ENCODE measurements at places on chromosomes 7 and 10. TPM values are rescaled to one million over a fixed set of nuclear protein-coding genes. Genes with fewer than 3 reads are reported as not detected.

Gene BLNK
- total RNA-seq = 11.2 TPM

Gene URGCP
- 26.1 TPM for total RNA-seq

Gene BAIAP2L1
- total RNA-seq = 21.1 TPM

Gene TMEM176B
- total RNA-seq = 69.4 TPM

Gene PIK3CG
- 14.9 TPM for total RNA-seq

Gene ZNF488
- total RNA-seq = 0.38 TPM

DNA sequence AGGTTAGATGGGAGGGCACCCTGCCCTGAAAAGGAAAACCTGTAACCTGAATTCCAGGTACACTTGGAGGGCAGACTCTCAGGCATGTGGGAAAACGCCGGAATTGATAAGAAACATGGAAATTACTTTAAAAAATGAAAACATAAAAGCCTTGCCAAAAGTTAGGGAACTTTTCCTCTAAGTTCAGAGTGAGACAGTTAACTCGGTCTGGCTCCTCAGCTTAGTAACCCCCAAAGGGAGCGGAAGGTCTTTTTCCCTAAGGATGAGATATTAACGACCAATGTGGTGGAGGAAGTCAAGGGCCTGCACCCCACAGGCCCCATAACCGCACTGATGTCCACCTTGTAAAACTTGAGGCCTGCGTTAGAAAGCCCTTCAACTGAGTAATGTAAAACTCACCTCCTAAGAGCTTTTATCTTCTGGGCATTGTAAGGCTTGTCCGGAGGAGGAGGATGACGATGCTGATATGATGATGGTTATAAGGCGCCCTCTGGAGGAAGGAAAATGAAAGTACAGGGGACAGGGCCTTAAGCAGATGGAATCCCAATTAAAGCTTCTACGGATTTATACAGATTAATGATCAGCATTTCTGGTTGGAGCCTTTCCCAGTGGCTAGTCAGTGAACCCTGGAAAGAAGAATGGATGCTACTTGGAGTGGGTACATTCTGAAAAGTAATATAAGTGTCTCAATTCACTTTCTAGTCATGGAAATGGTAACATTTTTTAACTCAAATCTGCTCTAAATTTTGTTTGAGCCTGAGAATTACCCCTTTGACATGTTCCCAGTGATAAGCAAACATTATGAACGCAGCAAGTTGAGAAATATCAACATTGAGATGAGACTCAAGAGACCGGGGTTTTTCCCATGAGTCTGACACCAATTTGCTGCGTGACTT, 694 bp downstream of the COL1A2 start:
- H3K36me3 ChIP-seq = peaks cover 5% of the 10 kb centered on the region
- no peak for DNase-seq
- H3K4me1 ChIP-seq = no peaks in the 10 kb centered on the region
- H3K4me3 ChIP-seq = peak overlapping the region; percentile 57
- H3K27me3 ChIP-seq = no peaks in the 10 kb centered on the region

GRCh38 chr7:12729112-12729511, 41.7 kb downstream of the ARL4A start:
- peak; percentile 67 for DNase-seq
- H3K27ac ChIP-seq = no peak overlapping the region
- H3K36me3 ChIP-seq = no peaks in the 10 kb centered on the region
- H3K4me1 ChIP-seq = peaks cover 15% of the 10 kb centered on the region
- no peaks in the 10 kb centered on the region for H3K27me3 ChIP-seq
- H3K4me3 ChIP-seq = no peak overlapping the region

- no peak overlapping the region for H3K27ac ChIP-seq
- no peak for DNase-seq
- peaks cover 23% of the 10 kb centered on the region for H3K4me1 ChIP-seq
- no peaks in the 10 kb centered on the region for H3K27me3 ChIP-seq
Measured at GRCh38 chr10:109889867-109890266, 33.4 kb downstream of the XPNPEP1 start.

DNA sequence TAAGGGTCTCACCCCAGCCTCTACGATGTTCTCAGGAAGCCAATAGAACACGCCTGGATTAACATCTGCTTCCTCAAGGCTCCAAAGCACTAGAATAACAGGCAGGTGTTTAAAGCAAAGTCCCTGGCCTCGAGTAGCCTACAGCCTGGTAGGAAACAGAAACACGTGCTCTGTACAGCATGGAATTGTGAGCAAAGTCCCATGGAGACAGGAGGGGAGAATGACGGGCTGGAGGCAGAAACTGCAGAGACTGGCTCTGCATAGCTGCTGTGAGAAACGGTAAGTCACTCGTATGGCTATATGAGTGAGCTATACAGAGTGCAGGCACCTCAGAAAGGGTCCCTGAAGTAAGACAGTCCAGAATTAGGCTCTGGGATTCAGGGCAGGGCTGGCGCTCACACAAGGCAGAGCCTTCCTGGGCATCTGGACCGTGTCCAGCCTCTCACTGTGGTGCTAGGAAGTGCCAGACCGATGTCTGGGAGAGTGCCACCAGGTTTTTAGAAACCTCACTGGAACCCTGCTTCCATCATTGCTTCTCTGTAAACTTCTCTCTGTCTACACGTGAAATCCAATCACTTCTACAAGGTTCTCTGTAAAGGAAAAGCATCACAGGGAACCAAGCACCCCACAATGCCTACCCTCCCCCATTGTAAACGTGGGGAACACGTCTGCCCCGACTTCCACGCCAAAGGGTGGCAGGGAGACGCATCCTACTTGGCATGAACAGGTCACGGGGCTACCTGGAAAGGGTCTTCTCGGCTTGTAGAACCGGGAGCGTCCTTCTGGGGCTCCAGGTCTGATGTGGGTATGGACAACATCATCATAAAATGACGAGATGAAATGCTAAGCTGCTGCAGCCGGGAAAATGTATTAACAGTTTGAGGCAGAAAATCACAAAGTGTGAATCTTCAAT, 38.8 kb upstream of the SHH start:
- no peak overlapping the region for H3K27ac ChIP-seq
- H3K36me3 ChIP-seq = no peaks in the 10 kb centered on the region
- DNase-seq = no peak
- no peaks in the 10 kb centered on the region for H3K27me3 ChIP-seq
- H3K4me3 ChIP-seq = no peak overlapping the region

GRCh38 chr10:89813546-89813945, 112.2 kb downstream of the KIF20B start:
- H3K4me1 ChIP-seq = no peaks in the 10 kb centered on the region
- no peaks in the 10 kb centered on the region for H3K27me3 ChIP-seq
- H3K27ac ChIP-seq = no peak overlapping the region
- H3K36me3 ChIP-seq = no peaks in the 10 kb centered on the region
- DNase-seq = no peak
- no peak overlapping the region for H3K4me3 ChIP-seq

DNA sequence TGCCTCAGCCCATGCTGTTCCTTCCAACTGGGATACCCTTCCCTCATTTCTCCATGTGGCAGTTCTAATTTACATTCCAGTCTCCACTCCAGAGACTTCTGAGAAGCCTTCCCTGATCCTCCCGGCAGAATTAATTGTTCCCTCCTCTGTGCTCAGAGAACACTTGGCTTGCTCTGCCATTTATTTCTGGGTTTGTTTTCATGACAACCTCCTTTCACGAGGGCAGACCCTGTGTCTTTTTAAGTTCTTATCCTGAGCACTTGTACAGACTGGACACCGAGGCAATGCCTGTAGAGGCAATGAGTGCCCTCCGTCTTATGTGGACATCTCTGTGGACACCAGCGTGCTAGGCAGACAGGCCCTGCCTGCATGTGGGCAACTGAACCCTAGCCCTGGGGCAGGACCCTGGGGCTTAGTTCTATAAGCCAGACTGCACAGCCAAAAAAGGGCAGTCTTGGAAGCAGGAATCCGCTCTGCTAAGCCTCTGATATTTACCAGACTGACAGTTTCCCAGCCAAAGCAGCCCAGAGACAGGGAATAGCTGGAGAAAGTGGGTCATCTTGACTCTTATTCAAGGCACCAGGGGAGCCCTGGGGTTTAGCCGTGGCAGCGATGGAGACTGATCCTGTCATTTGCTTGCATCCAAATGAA, 474.0 kb downstream of the RPS24 start:
- DNase-seq = no peak
- peaks cover 25% of the 10 kb centered on the region for H3K4me1 ChIP-seq
- peak overlapping the region; percentile 41 for H3K27ac ChIP-seq

- H3K27me3 ChIP-seq = no peaks in the 10 kb centered on the region
- H3K4me3 ChIP-seq = no peak overlapping the region
- no peak overlapping the region for H3K27ac ChIP-seq
Measured at GRCh38 chr7:36711256-36711655, 13.0 kb downstream of the AOAH start.

- no peak for DNase-seq
- no peak overlapping the region for H3K4me3 ChIP-seq
- no peaks in the 10 kb centered on the region for H3K27me3 ChIP-seq
- peak overlapping the region; percentile 0 for H3K27ac ChIP-seq
- peaks cover 12% of the 10 kb centered on the region for H3K4me1 ChIP-seq
Measured at GRCh38 chr10:61786728-61787127, 114.8 kb upstream of the ARID5B start.

GRCh38 chr10:31374146-31374696, 55.2 kb downstream of the ZEB1 start:
- no peak for DNase-seq
- H3K36me3 ChIP-seq = no peaks in the 10 kb centered on the region
- peaks cover 6% of the 10 kb centered on the region for H3K4me1 ChIP-seq
- H3K4me3 ChIP-seq = no peak overlapping the region

GRCh38 chr10:79331226-79331625, 16.0 kb upstream of the PPIF start:
- DNase-seq = peak; percentile 21
- no peaks in the 10 kb centered on the region for H3K4me1 ChIP-seq
- H3K36me3 ChIP-seq = no peaks in the 10 kb centered on the region
- no peak overlapping the region for H3K27ac ChIP-seq
- H3K27me3 ChIP-seq = no peaks in the 10 kb centered on the region

DNA sequence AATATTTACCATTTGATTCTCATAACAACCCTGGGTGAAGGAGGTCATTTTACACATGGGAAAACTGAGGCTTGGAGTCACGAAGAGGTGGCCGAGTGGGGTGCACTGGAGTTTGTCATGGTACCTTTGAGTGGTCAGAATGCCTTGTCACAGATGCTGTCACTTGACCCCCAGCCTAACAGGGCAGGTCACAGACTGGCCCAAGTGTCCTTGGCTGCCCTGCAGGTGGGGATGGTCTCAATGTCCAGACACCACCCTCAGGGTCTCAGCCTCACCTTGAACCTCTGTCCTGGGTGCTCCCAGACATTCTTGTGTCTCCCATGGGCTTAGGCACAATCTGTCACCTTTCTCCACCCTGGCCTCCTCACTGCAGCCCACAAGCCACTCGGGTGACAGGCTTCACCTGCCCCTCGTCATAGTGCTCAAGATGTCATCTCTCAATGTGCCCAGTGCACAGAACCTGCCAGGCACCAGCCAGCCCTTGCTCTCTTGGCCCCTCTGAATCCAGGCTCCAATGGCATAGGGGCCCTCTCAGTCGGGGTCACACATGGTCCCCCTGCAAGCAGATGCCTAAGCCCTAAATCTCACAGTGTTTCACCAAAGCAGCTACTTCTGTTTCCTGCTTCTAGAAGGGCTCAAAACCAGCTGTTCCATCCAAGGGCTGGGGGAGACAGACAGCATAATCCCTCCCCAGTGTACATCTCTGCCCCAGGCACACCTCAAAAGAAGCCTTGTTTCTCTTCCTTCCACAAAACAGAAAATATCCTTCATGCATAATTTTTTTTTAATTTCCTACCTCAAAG, 76.8 kb upstream of the NANOS1 start:
- H3K27me3 ChIP-seq = no peaks in the 10 kb centered on the region
- H3K4me3 ChIP-seq = no peak overlapping the region
- no peaks in the 10 kb centered on the region for H3K4me1 ChIP-seq
- DNase-seq = no peak

DNA sequence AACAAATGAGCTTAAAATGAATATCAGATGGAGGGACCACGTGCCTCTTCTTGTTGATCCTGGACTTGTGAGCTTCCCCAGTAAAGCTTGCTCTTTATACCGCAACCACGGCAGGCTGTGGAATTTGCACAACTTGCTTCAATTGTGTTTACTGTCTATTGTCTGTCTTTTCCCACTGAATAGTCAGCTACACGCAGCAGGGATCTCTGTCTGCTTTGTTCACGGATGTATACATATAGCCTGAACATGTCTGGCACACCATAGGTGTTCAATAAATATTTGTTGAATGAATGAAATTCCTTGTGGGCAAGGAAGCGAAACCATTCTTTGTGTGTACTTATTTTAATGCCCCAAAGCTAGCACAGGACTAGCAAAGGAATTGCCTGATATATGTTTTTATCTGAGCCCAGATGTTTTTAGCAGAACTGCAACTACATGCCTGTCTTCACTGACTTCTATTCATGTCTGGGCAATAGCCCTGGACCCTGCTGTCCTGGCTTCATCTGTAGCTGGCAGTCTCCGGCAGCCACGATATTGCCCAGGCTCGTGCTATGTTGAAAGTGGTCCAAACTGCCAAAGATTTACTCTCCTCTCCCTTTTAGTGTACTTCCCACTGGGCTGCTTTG, 29.9 kb upstream of the IFRD1 start:
- H3K36me3 ChIP-seq = no peaks in the 10 kb centered on the region
- peaks cover 11% of the 10 kb centered on the region for H3K4me1 ChIP-seq
- no peaks in the 10 kb centered on the region for H3K27me3 ChIP-seq

DNA sequence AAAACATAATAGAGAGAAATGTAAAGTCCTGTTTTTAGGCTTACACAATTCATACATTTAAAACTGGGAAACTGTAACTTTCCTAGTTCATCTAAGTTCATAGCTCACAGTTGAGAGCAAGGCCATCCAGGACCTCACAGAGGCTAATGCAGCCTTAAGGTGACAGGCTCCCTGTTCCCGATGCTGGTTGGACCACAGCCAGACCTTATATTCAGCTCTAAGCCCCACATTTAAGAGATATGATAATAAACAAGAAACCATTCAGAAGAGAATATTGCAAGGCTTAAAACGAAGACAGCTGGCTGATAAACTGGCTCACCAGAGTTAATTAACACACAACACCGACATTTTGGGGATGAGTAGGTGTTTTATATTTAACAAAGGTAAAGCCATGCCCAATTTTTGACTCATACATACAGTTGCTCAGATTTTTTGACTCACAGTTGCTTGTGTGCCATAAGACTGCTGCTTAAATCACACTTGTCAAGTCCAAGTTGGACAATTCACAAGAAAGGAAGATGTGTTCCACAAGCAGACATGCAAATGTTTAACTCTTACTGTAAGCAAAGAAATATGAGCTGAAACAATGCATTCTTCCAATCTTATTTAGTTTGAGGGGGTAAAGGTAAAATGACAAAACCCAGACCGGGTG, 41.1 kb upstream of the TMEM213 start:
- H3K27me3 ChIP-seq = no peaks in the 10 kb centered on the region
- H3K4me1 ChIP-seq = peaks cover 7% of the 10 kb centered on the region
- no peak overlapping the region for H3K4me3 ChIP-seq
- no peak for DNase-seq
